ENCODE measurements at places on chromosomes 6 and 20.

- no peak for DNase-seq
Measured at GRCh38 chr20:62864207-62864606, 2.6 kb upstream of the TCFL5 start.

- no peak for DNase-seq
Measured at GRCh38 chr6:17101422-17102257, at the start of gene STMND1. Gene STMND1 (plus strand): TSS chr6:17102050. CDS start chr6:17102258, 208 bp downstream.

GRCh38 chr20:53050338-53050737 lies 78.2 kb downstream of the TSHZ2 start:
- DNase-seq: no peak

GRCh38 chr6:15504581-15505350 lies 158.1 kb downstream of the DTNBP1 start:
- DNase-seq: no peak

- no peak for DNase-seq
Measured at GRCh38 chr6:49097116-49097515, 365.9 kb downstream of the MMUT start.

DNA sequence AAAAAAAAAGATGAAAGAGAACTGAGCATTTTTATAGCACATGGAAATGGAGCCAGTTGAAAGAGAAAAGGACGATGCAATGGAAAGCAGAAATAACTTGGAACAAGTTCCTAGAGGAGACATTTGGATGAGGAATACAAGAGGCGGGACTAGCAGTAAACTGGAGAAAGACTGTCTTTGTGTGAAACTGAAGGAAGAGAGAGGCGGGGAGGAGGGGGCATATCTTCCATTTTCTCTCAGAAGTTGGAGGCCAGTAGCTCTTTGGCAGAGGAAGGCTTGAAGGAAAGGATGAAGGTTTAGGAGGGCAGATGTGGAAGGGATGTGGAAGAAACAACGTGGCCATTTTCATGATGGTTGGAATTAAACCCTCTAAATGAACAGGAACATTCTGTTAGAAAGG lies 33.0 kb upstream of the ADGRF1 start:
- DNase-seq: no peak

- DNase-seq: no peak
Measured at GRCh38 chr6:152026291-152026690, 218.8 kb downstream of the ESR1 start.

DNA sequence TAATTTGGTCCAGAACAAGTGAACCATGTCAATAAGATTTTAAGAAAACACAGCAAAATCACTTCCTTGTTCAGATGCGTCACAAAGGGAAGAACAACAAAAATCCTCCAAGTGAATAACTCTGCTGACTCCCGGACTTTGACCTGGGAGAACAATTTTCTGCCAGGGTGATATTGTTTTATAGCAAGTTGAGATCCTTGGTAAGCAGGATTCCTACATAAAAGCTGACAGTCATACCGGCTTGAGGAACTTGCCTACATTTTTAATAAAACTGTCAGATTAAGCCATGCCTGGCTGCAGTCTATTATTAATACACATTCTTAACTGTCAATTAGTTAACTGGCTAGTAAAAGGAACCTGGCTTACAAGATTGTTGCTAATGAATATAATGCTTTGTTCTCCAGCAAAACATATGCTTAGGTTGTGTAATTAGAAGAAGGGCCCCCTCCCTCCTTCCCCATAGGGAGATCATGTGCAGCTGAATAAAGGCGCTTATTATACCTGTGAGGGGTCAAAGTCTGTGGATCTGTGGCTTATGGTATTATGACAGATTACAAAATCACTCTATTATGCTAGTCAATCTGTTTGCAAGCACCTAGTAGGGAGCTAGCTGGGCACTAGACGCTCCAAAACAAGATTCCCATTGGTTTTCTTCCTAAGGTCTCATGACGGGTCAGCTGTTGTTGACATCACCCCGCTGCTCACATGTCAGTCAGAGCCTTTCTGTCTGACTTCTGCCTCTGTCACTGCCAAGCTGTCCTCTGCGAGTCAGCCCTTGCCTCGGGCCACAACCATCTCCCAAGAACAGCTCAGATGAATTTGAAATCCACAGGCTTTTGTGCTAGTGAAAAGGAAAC lies 44.6 kb upstream of the SEC63 start:
- no peak for DNase-seq

- DNase-seq: peak; percentile 29
Measured at GRCh38 chr6:37004044-37004980, 1.1 kb upstream of the FGD2 start.

- DNase-seq: no peak
Measured at GRCh38 chr6:24795106-24795505, 3.6 kb downstream of the ARMH2 start.

- DNase-seq: no peak
Measured at GRCh38 chr6:135870722-135871121, 19.2 kb downstream of the PDE7B start.

GRCh38 chr6:150603176-150603575 lies 3.5 kb downstream of the PLEKHG1 start:
- no peak for DNase-seq

DNA sequence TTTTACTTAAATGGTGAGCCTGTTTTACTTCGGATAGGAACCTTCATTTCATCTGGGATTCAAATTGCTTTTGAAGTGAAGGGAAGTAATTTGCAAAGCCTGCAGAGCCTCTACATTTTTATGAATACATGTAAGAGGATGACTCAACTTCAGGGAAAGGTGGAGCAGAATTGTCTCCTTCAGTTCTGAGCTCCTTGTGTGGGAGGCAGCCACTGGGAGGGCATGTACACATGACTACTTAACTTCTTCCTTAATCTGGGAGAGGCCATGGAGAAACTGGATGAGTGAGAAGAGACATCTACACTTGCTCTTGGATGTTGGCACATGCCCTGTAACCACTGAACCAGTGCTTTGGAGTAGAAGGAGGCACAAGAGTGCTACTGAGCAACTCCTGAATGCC lies 145.1 kb upstream of the NRSN1 start:
- no peak for DNase-seq

GRCh38 chr6:53347921-53348370 lies 804 bp downstream of the ELOVL5 start:
- DNase-seq: peak; percentile 27
